Thoracic aorta (tissue), 2 donors: ENCODE measurements at places on chromosomes 2 and 18. TPM values are rescaled to one million over a fixed set of nuclear protein-coding genes. Genes with fewer than 3 reads are reported as not detected.

Gene MAPK4
- total RNA-seq = 4.0 TPM

Gene PCARE
- not detected for total RNA-seq

Gene DQX1
- total RNA-seq = 1.9 TPM

GRCh38 chr2:109594246-109594885, 19.4 kb downstream of the SEPTIN10 start:
- DNase-seq = no peak

GRCh38 chr2:202127687-202128331, 54.8 kb downstream of the KIAA2012 start:
- no peak for DNase-seq

DNA sequence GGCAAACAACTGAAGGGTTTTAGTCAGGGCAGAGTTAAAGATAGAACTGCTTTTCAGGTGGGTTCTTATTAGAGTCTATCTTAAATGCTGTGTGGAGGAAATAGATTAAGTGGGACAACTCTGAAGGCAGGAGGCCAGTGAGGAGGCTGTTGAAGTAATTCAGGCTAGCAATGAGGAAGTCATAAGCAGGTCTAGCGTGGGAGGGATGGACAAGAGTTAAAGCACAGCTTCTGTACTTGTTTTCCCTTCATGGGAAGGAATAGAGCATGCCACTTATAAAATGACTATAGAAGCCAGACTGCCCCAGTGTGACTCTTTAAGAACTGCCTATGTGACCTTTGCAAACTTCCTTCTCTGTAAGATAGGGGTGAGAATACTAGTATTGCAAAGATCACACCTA, 202.0 kb upstream of the LRRTM1 start:
- DNase-seq = no peak

DNA sequence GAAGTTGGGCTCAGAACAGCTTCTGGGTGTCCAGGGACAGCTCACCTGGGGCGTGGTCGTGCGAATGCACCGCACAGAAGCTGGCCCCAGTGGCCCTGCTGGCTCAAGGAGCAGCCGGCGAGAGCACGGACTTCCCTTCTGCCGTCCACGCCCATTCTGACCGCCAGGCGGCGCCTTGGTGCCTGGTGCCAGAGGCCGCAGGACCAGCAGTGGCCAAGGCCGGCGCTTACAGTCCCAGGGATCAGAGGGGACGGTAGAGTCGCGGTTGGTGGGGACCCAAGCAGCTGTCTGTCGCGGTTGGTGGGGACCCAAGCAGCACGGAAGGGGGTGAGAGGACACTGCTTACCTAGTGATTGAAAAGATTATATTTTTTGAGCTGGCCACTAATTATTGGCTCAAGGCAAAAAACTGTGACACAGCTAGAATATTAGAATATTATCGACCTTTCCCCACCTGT, 25.7 kb downstream of the NPPC start:
- no peak for DNase-seq

GRCh38 chr2:138356178-138356577, 145.4 kb upstream of the SPOPL start:
- no peak for DNase-seq

DNA sequence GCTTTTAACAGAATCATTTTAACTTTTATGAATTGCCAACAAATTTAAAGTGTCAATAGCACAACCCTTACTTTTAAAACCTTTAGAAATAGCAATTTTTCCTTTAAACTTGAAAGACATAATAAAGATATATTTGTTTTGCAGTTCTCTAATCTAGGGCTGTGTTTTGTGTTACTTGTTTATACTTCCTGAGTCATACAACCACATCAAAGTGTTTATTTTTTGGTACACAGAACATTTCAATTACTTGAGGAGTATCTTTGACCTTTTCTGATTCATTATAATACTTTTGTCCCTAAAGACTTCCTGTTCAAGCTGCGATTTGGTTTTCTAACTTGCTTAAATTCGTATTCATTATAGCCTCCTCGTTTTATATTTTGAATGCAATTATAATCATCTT, 21.8 kb downstream of the TYW5 start:
- DNase-seq = no peak
